Activated CD8-positive, alpha-beta memory T cell treated with anti-CD3 and anti-CD28 coated beads for 4 hours (primary cell): ENCODE measurements at places on chromosomes 16 and 17.
A peak's percentile ranks its signal among the peaks of the same experiment; 100 is the strongest.

DNA sequence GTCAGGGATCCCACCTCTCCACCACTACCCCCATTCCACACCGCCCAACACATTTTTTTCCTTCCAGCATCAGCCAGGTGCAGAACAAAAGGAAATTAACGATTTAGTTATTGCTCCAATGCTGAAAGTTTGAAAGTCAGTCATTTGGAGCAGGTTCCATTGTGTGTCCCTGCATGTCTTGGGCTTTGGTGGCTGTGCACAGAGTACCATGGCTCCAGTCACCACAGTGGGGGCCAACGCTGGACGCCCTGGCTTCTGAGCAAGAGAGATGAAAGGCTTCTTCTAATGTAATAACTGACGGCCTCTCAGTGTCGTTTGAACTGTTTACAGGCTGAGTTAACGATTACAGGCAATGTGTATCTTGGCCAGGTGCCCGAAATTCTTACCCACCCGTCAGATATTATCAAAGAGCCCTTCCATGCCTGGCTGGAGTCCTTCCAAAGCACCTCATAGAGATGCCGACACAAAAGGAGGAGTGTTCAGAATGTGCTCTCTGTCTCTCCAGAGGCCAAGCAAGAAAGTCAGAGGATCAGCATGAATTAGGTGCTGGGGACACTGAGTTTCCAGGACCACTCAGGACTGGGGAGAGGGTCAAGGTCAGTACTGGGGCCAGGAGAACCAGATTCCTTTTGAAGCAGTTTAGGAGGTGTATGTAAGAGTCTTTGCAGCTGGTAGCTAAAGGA is 25.9 kb downstream of the RNF43 start:
- DNase-seq = no peak

GRCh38 chr17:42843358-42843934 is 934 bp upstream of the AOC2 start:
- DNase-seq = no peak

GRCh38 chr17:79104898-79105600 is 30.4 kb downstream of the ENGASE start:
- no peak for DNase-seq

- no peak for DNase-seq
Observed at GRCh38 chr17:5545051-5545987, 39.0 kb downstream of the NLRP1 start.

DNA sequence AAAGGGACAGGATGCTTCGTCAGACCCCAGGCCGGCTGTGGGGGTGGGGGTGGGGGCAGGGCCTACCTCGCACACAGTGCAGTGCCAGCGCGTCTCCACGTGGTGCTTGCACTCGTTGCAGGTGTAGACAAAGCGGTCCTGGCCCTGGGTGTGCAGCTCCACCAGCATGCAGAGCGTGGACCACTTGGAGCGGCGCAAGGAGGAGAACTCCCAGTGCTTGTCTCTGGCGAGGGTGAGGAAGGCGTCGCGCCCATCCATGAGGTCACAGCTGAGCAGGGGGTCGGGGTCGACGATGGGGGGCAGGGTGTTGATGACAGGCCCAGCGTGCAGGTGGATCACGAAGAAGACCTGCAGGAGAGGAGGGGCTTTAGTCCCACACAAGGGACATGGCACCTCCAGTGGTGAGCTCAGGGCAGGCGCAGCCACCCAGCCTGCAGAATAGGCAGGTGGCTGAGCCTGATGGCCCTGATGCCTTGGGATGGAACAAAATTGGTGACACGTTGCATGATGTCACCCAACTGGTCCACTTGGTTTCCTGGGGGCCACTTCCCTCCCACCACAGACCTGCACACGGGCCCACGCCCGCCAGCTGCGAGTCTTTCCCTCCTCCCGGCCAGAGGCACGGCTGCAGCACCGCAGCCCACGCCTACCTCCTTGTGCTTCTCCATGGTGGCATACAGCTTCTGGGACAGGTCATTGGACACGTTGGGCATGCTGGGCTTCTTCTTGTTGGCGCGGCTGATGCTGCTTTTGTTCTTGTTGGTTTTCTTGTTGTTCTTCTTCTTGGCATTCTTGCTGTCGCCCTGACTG is 14.0 kb upstream of the TRAP1 start:
- no peak for DNase-seq

DNA sequence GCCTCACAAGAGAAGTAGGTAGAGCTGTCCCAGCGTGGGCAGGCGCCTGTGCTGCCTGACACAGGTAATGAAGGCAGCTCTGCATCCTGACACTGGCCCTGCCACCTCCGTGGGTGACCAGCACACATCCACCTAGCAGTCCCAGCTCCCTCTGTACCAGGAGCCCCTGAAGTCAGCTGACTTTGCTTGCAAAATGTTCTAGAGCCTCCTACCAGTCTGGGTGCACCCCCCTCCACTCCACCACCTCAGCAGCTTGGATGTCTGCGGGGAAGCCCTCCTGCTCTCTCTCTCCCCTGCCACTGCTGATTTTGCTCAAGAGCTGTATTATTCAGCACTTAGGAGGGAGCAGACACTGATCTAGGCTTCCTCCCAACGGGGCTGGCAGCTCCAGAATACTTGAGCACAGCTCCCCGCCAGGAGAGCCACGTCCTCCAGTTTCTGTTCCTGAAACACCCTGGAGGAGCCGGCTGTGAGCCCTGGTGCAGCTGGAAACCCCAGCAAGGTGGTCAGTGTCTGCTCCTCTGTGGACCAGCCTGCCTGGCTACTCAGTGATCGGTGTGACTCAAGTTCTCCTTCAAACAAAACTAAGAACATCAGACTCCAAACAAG is 1.0 kb downstream of the RNF166 start:
- DNase-seq = no peak

DNA sequence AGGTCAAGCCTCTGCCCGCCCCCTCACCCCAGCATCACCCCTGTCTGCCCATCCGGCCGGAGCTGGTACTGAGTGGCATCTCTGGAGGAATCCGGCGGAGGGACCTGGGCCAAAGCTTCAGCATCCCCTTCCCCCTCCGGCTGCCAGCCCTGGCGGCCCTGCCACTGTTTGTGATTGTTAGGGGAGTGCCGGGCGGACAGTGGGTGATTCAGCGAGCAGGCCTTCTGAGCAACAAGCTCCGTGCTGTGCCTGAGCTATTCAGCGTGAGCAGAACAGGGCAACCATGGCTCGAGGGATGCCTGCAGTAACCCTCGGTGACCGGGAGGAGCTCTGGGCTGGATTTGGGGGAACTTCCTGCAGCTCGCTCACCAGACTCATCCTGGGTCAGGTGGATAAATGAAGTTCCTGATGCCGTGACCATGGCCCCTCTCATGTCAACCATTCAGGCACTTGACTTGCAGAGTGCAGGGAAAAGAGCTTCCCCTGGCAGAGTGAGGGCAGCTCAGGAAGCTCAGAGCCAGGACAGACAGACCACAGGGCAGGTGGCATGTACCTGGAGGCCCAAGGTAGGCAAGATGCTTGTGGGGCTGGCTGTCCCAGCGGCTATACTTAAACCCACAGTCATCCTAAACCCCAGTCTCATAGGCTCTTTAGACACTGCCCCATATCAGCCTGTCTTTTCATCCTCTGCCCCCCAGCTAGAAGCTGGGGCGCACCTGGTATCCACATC is 24.3 kb upstream of the MLKL start:
- no peak for DNase-seq

DNA sequence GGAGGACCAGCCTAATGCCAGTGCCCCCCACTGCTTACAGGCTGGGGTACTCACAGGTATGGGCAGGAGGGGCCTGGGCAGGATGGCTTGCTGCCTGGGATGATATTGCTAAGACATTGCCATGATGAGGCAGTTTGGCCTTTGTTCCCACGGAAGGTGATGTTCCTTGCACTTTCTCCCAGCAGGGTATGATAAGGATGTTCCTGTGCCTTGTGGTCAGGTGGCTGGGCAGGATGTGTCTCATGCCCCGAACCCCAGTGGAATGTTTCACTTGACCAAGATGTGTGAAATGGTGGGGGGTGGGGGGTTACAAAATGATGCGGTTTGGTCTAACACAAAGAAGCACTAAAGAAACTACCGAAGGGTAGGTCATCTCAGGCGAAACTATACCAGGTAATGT is 337.8 kb upstream of the ZFHX3 start:
- no peak for DNase-seq

- DNase-seq = no peak
Observed at GRCh38 chr17:266701-267667, 85.5 kb upstream of the DOC2B start.

- peak; percentile 43 for DNase-seq
Observed at GRCh38 chr16:28326881-28327610, 34.7 kb downstream of the SBK1 start.

DNA sequence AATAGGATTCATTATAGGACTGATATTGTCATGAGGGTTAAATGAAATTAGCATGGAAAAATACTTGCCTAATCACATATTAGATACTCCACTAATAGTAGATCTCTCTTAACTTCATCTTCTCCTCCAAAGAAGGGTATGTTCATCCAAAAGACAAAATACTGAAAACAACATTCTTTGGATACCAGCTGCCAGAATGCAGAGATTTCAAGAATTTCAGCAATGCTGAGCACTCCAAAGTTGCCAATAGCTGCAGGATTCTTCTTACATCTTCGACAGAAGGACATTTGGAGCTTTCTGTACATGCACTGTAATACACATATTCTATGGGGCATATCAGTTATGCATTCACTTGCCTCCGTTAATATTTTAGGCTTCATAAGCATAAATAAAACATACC is 436.5 kb downstream of the HAPSTR1 start:
- no peak for DNase-seq

DNA sequence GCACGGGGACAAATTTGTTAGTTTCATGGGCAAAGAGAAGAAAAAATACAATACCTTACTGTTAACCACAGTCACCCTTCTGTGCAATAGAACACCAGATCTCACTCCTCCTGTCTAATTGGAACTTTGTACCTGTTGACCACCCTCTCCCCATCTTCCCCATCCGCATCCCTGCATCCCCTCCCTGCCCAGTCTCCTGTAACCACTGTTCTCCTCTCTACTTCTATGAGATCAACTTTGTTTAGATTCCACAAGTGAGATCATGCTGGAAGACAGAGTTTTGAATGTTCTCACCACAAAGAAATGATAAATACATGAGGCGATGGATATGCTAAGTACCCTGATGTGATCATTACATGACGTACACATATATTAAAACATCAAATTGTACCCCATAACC is 47.7 kb downstream of the CLEC16A start:
- no peak for DNase-seq

DNA sequence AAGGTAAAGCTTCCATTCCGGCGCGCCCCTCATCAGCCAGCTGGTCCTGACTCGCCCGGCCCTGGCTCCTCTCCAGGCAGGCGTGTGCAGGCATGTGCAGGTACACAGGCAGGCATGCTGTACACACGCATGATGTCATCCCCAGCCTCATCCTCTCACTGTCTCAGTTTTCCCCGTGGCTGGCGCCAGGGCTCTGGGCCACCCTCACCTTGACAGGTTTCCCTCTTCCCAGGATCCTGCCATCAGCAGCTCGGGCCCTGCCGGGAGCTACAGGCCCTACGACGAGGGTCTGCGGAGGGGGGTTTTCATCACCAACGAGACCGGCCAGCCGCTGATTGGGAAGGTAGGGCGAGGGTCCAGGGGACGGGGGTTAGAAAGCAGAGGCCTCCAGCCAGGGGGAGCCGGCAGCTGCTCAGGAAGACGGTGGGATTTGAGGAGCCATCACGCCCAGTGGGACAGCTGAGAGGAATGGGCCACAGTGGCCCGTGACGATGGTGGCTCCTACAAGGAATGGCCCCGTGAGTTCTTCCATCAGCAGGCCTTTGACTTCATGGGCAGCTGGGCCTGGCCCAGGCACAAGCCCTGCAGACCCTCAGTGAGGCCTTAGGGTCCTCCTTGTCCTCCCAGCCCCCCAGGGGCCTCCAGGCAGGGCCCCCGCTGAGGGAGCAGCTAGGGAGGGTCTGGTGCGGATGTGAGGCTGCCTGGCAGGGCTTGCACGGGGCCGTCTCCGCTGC is 8.5 kb downstream of the GAA start:
- no peak for DNase-seq

DNA sequence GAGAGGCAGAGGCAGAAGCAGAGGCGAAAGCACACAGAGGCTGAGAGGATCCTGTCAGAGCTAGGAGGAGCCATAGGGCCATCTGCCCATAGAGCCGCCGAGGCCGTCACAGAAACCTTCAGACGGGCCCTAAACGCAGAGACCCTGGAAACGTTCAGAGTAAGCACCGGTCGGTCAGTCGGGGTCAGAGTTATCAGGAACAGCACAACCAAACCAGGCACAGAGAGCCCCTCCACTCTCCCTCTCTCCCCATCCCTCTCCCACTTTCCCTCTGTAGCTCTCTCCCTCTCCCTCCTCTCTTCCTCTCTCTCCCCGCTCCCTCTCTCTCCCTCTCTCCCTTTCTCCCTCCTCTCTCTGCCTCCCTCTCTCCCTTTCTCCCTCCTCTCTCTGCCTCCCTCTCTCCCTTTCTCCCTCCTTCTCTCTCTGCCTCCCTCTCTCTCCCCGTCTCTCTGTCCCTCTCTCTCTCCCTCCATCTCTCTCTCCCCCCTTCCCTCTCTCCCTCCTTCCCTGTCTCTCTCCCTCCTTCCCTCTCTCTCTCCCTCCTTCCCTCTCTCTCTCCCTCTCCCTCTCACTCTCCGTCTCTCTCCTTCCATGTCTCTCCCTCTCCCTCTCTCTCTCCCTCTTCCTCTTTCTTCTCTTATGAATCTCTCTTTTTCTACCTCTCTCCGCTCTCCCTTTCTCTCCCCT is 138.9 kb downstream of the C16orf95 start:
- no peak for DNase-seq

- no peak for DNase-seq
Observed at GRCh38 chr16:89257281-89257731, 39.8 kb downstream of the ZNF778 start.

DNA sequence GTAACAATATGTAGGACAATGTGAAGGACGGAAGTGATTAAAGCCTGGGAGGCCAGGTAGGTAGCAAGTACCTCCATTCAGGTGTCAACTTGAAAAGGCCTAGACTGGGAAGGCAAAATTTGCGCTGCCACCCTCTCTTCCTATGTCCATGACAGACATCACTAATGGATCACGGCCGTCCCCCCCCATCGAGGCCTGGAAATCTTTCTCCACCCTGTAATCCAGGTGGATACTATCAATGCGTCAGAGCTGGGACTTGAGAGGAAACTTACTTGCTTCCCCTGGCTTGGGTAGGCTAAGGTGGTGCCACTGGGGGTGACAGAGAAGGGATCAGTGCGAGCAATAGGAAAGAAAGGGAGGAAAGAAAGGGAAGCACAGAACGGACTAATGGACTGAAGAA is 156.1 kb downstream of the SALL1 start:
- DNase-seq = no peak

- DNase-seq = no peak
Observed at GRCh38 chr16:1311738-1312466, 2.5 kb downstream of the UBE2I start.

GRCh38 chr17:77233635-77234334 is 93.0 kb downstream of the SEC14L1 start:
- DNase-seq = no peak

- DNase-seq = no peak
Observed at GRCh38 chr16:84714028-84714427, 14.2 kb downstream of the USP10 start.

DNA sequence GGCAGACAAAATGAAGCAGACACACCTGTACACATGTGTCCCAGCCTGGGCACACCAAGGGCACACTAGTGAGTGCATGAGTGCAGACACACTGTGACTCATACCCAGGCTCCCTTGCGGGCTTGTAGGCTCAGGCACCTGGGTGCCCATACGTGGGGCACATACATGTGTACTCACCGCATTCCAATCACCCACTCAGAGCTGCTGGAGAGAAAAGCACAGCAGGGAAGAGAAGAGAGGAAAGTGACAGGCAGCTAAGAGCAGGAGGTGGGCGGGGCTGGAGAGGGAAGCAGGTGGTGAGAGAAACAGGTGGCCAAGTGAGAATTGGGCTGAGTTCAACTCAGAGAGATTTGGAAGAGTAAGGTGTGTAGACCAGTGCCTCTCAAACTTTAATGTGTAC is 54.0 kb downstream of the TMEM132E start:
- no peak for DNase-seq
